Activated T-helper 1 cell treated with Interleukin-2 at 50 U/mL for 16 hours (primary cell): ENCODE measurements at places on chromosomes 5 and 9.

GRCh38 chr9:86508208-86508903 lies 154.1 kb upstream of the TUT7 start:
- DNase-seq: no peak

GRCh38 chr9:138066049-138066448 lies 188.5 kb downstream of the CACNA1B start:
- DNase-seq: no peak

GRCh38 chr5:53425687-53426511 lies 54.5 kb upstream of the FST start:
- DNase-seq: no peak

GRCh38 chr5:120516805-120517204 lies 52.7 kb downstream of the PRR16 start:
- DNase-seq: no peak

DNA sequence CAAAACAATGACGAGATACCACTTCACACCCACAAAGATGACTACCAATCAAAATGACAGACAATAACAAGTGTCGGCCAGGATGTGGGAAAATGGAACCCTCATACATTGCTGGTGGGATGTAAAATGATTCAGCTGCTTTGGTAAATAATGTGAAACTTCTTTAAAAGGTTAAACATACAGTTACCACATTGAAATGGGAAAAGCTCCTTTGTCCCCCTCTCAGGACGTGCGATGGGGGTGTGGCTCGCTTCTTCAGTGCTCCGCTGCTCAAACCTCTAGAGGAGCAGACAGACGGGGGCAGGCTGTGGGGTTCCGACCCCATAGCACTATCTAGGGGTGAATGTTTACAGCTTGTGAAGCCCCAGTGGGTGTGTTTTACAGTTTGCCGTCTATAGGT lies 8.0 kb upstream of the PLPP6 start:
- DNase-seq: no peak

- no peak for DNase-seq
Observed at GRCh38 chr9:132412089-132412488, 2.1 kb downstream of the CFAP77 start.

DNA sequence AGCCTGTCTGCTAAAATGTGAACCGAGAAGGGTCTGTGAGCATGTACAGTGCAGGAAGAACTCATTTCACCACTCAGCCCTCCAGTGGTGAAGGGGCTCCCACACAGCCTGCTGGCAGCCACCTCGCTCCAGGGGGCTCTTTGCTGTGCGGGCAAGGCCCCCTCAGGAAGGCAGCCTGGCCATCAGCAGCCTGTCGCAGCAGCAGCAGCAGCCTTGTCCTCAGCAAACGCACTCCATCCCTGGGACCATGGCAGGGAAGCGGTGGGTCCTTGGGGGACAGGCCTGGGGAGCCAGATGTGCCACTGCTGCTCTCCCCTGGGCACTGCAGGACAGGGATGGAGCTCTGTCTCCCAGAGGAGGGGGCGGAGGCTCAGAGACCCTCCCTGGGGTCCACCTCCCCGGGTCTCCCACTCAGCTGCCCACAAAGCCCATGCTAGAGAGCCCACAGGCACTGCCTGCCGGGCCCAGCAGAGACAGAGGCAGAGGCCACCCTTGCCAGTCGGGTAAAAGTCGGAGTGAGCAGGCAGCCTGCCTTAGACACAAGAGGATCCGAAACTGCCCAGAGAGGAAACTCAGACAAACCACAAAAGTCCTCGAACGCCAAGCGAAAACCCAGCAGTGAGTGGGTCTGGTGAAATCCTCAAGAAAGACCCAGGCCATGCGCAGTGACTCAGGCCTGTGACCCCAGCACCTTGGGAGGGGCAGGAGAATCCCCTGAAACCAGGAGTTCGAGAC lies 8.0 kb downstream of the BRD3 start:
- DNase-seq: no peak

- DNase-seq: no peak
Observed at GRCh38 chr9:8666060-8666459, 866.5 kb upstream of the DMAC1 start.

DNA sequence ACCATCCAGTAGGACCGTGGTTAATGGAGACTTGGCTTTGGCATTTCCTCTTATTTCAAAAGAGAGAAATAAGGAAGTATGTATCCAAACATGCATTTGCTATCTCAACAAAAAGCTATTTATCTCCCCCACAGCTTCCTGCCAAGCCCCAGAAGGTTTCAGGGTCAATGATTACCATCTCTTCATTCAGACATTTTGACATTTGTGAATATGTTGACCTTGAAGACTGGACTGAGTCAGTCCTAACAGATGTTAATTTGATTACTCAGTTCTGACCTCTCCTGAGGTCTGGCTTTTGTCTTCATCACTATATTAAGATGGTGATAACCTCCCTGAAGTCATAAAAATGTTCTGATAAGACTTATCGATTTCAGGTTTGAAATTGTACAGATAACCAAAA lies 479.4 kb downstream of the AGTPBP1 start:
- no peak for DNase-seq

- no peak for DNase-seq
Observed at GRCh38 chr5:81397176-81397575, 3.2 kb upstream of the ACOT12 start.

- DNase-seq: no peak
Observed at GRCh38 chr5:61915646-61916045, 390.4 kb upstream of the KIF2A start.
